ENCODE measurements at places on chromosomes 16 and 17. TPM values are rescaled to one million over a fixed set of nuclear protein-coding genes. Genes with fewer than 3 reads are reported as not detected.

CMTM4 gene
- total RNA-seq, result 15.9 TPM

INPP5K gene
- 32.6 TPM for total RNA-seq

ACSM2A gene
- total RNA-seq, result not detected

CLCN7 gene
- total RNA-seq, result 54.8 TPM

GJD3 gene
- 1.4 TPM for total RNA-seq

C17orf78 gene
- not detected for total RNA-seq

CACNG5 gene
- not detected for total RNA-seq

SMPD3 gene
- total RNA-seq, result 0.59 TPM

CRHR1 gene
- total RNA-seq, result not detected

DVL2 gene
- total RNA-seq, result 20.8 TPM

Measured in right cardiac atrium (tissue), 5 donors.